Hepatocyte (in vitro differentiated cells): ENCODE measurements at places on chromosomes 5 and 9. TPM values are rescaled to one million over a fixed set of nuclear protein-coding genes. Genes with fewer than 3 reads are reported as not detected.
A peak's percentile ranks its signal among the peaks of the same experiment; 100 is the strongest.

Gene IL7R
- total RNA-seq, result 0.40 and 1.1 TPM in 2 replicates

DNA sequence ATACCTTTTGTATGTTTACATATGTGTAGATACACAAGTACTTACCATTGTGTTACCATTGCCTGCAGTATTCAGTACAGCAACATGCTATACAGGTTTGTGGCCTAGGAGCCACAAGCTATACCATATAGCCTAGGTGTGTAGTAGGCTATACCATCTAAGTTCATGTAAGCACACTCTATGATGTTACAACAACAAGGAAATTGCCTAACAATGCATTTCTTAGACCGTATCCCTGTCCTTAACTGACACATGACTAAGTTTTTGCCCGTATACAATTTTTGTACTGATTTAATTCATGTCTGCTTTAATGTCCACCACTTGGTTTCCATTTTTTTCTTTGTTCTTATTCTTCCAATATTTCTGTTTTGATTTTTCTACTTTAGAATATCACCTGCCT lies 18.5 kb downstream of the TNPO1 start:
- no peak overlapping the region for H3K27ac ChIP-seq
- no peak for DNase-seq
- H3K27me3 ChIP-seq, result no peaks in the 10 kb centered on the region
- H3K36me3 ChIP-seq, result no peaks in the 10 kb centered on the region
- no peak overlapping the region for H3K4me3 ChIP-seq

- no peak overlapping the region for H3K4me3 ChIP-seq
- H3K36me3 ChIP-seq, result no peaks in the 10 kb centered on the region
- H3K27ac ChIP-seq, result peak overlapping the region; percentile 65
- no peaks in the 10 kb centered on the region for H3K27me3 ChIP-seq
- peak; percentile 45 for DNase-seq
Observed at GRCh38 chr5:32767948-32768467, 56.9 kb downstream of the NPR3 start.

- H3K27me3 ChIP-seq, result no peaks in the 10 kb centered on the region
- H3K36me3 ChIP-seq, result no peaks in the 10 kb centered on the region
- no peak for DNase-seq
- no peak overlapping the region for H3K4me3 ChIP-seq
- H3K4me1 ChIP-seq, result no peaks in the 10 kb centered on the region
Observed at GRCh38 chr9:35681341-35682002, 7.7 kb downstream of the CA9 start.
